ENCODE measurements at places on chromosomes 3 and 15. TPM values are rescaled to one million over a fixed set of nuclear protein-coding genes. Genes with fewer than 3 reads are reported as not detected.

GRCh38 chr3:170829546-170830272 lies 40.3 kb downstream of the RPL22L1 start:
- no peak for DNase-seq

Gene LYZL4
- not detected for polyA plus RNA-seq

GRCh38 chr3:48747706-48748105 lies 30.7 kb upstream of the IP6K2 start:
- no peak for DNase-seq

Gene SKOR1
- 0.42 TPM for polyA plus RNA-seq

DNA sequence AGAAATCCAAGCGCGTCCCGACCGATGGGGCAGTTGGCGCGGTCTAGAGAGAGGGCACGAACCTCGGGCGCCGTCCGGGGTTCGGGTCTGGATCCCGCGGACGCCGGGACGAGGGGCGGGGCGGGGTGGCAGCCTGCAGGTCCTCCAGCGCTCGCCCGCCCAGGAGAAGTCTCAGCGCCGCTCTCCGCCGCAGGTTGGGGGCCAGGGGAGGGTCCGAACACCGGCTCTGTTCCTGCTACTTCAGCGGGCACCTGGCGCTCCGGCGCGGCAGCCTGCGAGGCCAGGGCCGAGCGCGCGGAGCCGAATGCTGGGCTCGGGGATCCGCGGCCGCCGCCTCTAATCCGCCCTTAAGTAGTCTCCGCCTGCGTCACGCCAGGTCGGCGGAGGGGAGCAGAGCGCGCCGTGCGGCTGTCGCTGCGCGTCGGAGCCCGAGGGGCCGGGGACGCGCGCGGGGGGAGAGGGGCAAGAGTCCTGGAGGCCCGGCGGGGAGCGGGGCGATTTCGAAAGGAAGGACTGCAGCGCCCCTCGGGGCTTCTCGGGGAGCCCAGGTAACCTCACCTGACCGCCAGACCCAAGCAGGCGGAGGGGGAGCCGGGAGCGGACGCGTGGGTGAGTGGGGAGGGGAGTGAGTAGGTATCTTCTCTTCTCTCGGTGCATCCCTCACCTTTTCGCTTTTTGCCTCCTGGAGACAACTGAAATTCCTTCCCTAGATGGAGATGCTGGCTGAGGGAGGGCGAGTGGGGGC lies at the start of gene GJD2:
GJD2 (minus strand) TSS at position 325 of the 745 bp plus-strand sequence. CDS start 510 bp downstream, outside the sequence.
- no peak for DNase-seq

Gene TMEM212
- 0.21 TPM for polyA plus RNA-seq

DNA sequence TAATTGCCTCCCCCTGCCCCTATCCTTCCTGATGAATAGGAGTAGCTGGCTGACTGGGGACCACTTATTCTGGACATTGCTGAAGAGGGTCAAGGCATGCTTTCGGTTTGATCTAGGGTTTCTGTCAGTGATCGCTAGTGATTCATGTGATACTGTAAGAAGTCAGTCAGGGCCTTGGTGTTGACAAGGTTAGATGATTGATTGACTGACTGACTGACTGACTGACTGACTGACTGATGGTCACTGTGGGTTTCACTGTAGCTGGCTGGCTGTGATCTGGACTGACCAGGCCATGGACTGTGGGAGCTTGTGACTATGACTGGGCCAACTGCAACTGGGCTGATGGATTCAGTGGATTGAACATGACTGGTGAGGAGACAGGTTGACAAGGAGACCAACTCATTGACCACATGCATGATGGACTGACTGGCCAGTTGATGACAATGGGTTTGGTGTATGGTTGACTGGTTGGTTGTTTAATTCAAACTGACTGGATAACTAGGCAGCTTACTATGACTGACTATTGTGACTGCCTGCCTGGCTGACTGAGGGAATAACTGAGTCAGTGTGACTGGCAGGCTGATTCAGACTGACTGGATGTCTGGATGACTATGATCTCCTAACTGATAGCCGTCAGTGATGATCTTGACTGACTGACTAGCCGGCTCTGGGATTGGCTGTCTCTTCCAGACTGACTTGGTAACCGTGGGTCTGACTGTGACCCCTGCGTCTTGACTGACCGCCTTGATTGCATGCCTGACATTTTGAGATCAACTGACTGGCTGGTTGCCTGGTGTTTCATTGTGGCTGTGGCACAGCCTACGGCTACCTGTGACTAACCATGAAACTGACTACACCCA lies 509.9 kb downstream of the SHQ1 start:
- no peak for DNase-seq

All from left renal pelvis (tissue), 4 donors.